ENCODE measurements at places on chromosomes 4 and X.

DNA sequence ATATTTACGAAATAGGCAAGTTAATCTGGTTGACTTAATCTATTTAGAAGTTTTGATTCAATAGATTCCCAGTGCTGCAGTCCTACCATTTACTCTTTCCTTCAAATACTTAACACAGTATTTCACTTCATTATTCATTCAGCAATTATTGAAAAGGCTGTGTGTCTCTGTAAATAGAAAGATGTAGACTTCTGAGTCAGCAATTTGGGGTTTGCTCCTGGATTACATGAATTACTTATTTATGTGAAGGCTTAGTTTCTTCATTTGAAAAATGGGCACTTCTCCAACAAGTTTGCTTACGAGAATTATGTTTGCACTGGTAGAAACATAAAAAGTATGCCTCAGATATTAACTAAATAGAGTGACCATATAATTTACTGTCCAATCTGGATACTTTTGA lies 17.4 kb downstream of the ADAM29 start:
- DNase-seq, result no peak

- DNase-seq, result peak; percentile 62
Measured at GRCh38 chr4:69881173-69881773, 21.3 kb upstream of the SULT1E1 start.

DNA sequence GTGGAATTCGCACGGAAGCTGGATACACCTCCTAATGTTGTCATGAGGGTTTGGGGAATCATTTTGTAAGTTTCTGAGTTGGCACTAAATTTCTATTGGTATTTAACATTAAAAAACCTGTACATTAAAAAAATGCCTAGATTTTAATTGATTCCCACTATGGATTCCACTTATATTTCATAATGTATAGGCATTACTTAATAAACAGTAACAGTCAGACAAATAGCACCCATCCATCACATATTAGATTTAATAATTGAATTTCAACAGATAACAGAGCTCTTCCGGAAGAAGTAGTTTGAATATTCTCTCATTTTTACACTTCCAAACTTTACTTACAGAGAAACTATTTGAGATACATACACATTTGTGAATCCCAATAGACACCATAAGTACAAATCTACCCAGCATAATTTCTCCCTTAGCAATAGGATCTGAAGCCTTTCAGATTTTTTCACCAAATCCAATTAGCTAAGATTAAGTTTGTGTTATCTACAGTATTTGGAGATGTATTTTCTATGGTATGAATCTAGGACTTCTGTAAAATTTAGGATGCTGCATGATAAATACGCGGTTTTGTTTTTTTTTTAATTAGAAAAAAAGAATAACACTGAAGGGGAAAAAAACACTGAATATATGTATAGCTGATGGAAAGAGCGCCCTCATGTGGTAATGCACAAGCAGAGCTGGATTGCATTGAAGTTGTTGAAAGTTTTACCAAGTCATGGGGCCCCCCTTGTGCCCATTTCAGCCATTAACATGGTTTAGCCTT lies 12.2 kb upstream of the ODAM start:
- DNase-seq, result peak; percentile 29

GRCh38 chr4:129994715-129995114 lies 898.8 kb downstream of the C4orf33 start:
- no peak for DNase-seq

- no peak for DNase-seq
Measured at GRCh38 chrX:68684291-68684918, 36.9 kb downstream of the STARD8 start.

- DNase-seq, result no peak
Measured at GRCh38 chr4:13097971-13098370, 386.2 kb downstream of the RAB28 start.
